Tibial nerve (tissue), 4 donors: ENCODE measurements at places on chromosomes 4 and X.

DNA sequence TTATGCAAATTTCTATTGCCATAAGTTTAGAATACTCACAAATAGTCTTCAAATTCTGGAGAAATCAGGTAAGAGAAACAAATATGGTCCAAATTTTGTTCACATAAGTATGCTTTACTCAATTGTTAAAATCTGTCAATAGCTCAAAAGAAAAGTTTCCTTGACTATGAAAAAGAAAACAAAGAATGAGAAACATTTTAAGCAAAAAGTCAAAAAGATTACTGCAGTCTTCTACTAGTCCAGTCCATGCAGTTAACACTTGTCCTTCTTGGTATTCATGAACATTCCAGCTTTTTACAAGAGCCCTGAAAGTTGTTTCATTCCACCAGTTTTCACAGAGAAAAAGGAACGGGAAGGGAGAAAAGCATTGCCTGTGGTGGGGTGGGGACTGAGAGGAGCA is 54.7 kb upstream of the ZXDA start:
- H3K4me3 ChIP-seq: no peak overlapping the region
- no peaks in the 10 kb centered on the region for H3K4me1 ChIP-seq
- H3K27me3 ChIP-seq: no peaks in the 10 kb centered on the region
- no peaks in the 10 kb centered on the region for H3K36me3 ChIP-seq
- no peak for DNase-seq
- H3K27ac ChIP-seq: no peak overlapping the region

DNA sequence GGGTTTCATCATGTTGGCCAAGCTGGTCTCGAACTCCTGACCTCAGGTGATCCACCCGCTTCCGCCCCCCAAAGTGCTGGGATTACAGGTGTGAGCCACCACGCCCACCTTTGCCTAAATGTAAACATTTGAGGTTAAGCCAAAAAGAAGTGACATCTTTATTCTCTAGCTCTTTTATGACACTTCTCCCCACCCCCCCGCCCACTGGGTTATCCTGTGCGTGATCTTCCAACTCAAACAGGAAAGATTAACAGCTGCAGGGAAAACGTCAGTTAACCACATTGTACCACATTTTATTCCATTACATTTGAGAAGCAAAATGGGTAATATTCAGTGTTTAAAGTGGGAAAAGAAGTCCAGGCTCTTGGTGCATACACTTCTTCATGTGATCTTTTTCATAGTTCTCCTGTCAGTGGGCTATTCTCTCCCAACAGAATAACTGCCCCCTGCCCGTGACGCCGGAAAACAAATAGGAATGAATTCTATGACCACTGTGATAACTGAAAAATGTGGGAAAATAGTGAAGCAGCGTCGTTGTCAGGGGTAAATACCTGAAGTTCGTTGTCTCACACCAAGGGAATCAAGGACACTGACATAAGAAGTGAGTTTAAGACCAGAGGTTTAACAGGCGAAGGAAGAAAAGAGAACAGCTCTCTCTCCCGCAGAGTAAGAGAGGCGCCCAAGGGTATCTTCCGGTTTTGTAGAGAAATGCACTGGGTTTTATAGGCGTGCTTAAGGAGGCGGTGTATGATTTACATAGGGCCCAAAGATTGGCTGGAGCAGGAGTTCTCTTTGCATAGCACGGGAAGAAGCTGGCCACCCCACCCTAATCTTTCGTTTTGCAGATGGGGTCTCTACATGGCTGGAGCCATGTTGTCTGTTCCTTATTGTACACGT is 9.7 kb upstream of the SRD5A3 start:
- no peak overlapping the region for H3K27ac ChIP-seq
- no peaks in the 10 kb centered on the region for H3K27me3 ChIP-seq
- H3K4me3 ChIP-seq: no peak overlapping the region
- no peaks in the 10 kb centered on the region for H3K4me1 ChIP-seq

GRCh38 chr4:16496501-16496900 is 270.2 kb upstream of the TAPT1 start:
- DNase-seq: no peak
- H3K4me3 ChIP-seq: no peak overlapping the region
- no peaks in the 10 kb centered on the region for H3K27me3 ChIP-seq

DNA sequence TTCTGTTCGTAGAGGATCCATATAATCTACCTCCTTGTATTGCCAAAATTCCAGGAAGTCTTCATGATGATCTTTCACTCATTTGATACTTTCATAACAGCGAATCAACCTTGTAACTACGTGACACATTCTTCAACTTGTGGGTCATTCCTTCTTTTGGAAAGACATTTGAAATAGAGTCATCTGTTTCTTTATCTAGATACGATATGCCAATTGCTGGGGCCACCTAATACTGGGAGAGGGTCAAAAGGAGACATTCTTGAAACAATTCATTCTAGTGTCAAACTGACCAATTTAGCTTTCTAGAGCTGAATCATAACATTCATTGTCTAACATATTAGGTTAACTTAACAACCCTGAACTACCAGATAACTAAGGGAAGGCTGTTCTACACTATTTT is 62.9 kb upstream of the SMAD1 start:
- H3K4me3 ChIP-seq: no peak overlapping the region
- DNase-seq: no peak
- no peaks in the 10 kb centered on the region for H3K27me3 ChIP-seq
- H3K36me3 ChIP-seq: no peaks in the 10 kb centered on the region
- no peaks in the 10 kb centered on the region for H3K4me1 ChIP-seq

DNA sequence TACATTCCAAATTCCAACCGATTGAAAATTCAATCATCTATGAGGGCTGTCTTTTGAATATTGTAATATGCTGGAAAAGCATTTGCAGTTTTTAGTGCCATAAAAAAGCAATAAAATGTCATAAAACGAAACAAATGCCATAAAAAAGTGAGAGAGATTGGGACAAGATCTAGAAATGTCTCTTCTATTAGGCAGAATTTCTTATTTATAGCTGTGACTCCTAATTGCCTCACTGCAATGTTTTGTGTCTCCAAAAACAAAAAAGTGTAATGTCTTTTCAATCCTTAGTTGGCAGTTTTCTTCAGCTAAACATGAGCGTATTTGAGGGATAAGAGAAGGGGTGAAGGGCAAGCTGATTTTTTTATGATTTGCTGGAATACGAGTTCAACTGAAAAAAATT is 153.9 kb downstream of the NAF1 start:
- no peaks in the 10 kb centered on the region for H3K4me1 ChIP-seq
- no peak for DNase-seq
- no peak overlapping the region for H3K4me3 ChIP-seq
- H3K27ac ChIP-seq: no peak overlapping the region

DNA sequence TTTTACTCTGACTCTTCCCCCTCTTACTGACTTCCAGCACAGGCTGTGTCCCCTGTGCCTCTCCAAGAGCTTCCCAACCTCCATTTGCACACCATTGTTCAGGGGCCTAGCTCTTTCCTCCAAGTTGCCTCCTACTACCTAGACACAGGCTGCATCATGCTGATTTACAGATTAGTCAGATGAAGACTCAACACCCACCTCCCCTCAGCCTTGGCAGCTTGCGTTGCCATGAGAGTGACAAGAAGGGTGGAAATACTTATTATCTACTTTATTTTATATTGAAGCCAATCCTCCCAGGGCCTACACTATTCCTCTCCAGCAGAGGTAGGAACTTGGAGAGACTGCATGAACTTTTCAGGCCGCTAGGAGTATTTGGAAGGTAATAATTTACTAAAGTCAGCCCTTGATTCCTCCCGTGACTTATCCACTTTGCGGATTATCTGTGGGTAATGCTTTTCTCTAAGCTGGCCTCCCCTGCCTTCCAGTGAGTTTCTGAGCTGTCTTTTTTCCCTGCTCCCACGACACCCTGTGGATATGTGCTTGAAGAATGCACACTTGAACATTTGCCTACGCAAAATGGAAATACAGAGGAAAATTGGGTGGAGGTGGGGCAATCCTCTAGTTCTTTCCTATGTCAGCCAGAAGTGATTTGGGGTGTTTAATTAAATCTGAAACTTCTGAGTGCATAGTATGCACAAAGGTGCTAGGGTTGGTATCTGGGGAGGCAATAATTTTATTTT is 74.1 kb upstream of the TMEM164 start:
- H3K4me3 ChIP-seq: no peak overlapping the region
- no peaks in the 10 kb centered on the region for H3K4me1 ChIP-seq
- no peaks in the 10 kb centered on the region for H3K27me3 ChIP-seq
- H3K27ac ChIP-seq: no peak overlapping the region
- DNase-seq: no peak
- no peaks in the 10 kb centered on the region for H3K36me3 ChIP-seq

- no peaks in the 10 kb centered on the region for H3K36me3 ChIP-seq
- no peaks in the 10 kb centered on the region for H3K4me1 ChIP-seq
- no peak overlapping the region for H3K27ac ChIP-seq
- no peaks in the 10 kb centered on the region for H3K27me3 ChIP-seq
Measured at GRCh38 chr4:170242471-170242870, 152.7 kb upstream of the AADAT start.

GRCh38 chrX:10278716-10279115 is 121.9 kb downstream of the CLCN4 start:
- no peak for DNase-seq
- H3K27me3 ChIP-seq: no peaks in the 10 kb centered on the region
- H3K27ac ChIP-seq: no peak overlapping the region
- no peaks in the 10 kb centered on the region for H3K36me3 ChIP-seq
